Amniotic stem cell (primary cell): ENCODE measurements at places on chromosomes 7 and 10.
A peak's percentile ranks its signal among the peaks of the same experiment; 100 is the strongest.

- DNase-seq, result no peak
Observed at GRCh38 chr10:5600908-5601307, 65.5 kb downstream of the ASB13 start.

GRCh38 chr10:35399414-35400009 lies 63.2 kb downstream of the CCNY start:
- DNase-seq, result no peak

DNA sequence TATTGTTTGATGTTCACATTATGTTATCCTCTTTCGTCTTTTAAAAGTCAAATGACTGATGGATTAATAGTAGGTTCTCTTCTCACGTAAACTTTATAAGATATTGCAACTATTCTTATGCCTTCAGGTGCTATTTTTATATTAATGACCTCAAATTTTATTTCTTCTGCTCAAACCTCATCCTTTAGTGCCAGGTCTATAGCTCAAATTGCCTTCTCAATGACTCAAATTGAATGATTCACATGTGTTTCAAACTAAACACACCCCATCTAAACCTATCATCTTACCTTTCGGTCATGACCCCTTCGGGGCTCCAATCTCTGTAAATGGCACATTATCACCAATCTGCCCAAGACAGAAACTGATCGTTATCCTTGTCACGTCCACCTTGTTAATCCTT lies 22.0 kb upstream of the LIPF start:
- no peak for DNase-seq

- DNase-seq, result no peak
Observed at GRCh38 chr10:17758200-17758599, 6.2 kb downstream of the TMEM236 start.

- DNase-seq, result no peak
Observed at GRCh38 chr7:6637544-6638229, 569 bp downstream of the ZNF316 start.

- no peak for DNase-seq
Observed at GRCh38 chr10:132493246-132493755, 44.3 kb upstream of the INPP5A start.

GRCh38 chr7:37494926-37495325 lies 46.3 kb upstream of the ELMO1 start:
- no peak for DNase-seq

- no peak for DNase-seq
Observed at GRCh38 chr10:17668435-17669184, 24.7 kb downstream of the STAM start.

- no peak for DNase-seq
Observed at GRCh38 chr10:126111516-126111915, 215.2 kb downstream of the FANK1 start.

GRCh38 chr10:74932648-74933047 lies 106.2 kb downstream of the KAT6B start:
- DNase-seq, result no peak

DNA sequence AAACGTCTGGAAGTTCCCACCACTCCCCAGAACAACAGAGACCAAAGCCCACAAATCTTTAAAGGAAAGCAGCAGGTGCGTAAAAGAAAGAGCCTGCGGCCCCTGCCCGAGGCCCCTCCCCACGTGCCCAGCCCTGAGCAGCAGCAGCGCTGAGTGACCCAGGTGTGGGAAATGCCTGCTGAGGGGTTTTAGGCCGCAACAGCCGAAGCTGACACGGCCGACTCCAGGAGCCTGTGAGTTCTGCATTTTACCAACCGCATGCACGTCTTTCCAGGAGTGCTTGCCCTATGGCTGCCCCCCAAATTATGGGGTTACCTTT lies 1.6 kb upstream of the KNDC1 start:
- DNase-seq, result no peak

DNA sequence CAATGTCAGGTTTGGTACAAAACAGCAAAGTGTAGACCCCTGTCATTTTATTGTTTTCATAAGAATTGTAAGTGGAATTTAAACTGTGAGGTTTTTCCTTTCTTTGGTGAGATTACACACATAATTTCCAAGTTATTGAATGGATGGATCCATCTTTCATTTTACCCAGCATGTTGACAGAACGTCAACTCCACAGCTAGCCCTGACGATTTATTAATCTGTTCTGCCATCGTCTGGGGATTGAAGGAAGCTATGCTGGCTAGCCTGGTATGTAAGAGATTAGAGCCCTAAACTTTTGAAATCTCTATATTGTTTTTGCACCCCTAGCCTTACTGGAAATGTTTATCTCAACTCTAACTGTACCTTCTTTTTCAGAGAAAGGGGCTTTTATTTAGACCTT lies 8.6 kb downstream of the WNT16 start:
- no peak for DNase-seq

- DNase-seq, result no peak
Observed at GRCh38 chr10:35328404-35329037, 7.8 kb upstream of the CCNY start.

GRCh38 chr10:34584164-34584563 lies 230.9 kb downstream of the PARD3 start:
- peak; percentile 23 for DNase-seq

GRCh38 chr7:55348502-55348901 lies 16.6 kb upstream of the LANCL2 start:
- peak; percentile 12 for DNase-seq

- DNase-seq, result no peak
Observed at GRCh38 chr7:69814421-69814962, 216.2 kb downstream of the AUTS2 start.

DNA sequence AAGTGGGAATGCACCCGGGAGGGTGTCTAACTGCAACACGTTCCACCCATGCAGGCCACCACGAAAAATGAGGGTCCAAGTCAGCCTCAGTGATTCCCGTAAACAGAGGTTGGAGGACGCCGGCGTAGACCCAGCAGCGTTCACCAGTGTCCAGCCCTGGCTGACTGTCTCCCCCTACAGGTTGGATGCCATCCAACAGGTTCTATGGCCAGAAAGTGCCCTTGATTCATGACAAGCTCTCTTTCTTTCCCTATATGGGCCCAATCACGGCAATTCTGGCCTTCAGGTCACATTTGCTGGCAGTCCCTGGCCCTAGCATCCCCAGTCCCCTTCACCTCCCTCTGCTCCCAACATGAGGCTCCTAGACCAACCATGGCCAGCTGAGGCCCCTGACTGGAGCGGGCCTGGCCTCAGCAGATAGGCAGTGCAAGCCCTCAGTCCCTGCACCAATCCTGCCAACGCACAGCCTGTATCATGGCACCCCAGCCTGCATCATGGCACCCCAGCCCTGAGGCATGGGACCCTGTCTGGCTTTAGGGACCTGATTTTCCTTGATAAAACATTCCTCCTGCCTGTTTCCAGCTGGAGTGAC lies 227.4 kb downstream of the GRID1 start:
- no peak for DNase-seq

GRCh38 chr7:147670759-147671158 lies 919.8 kb upstream of the C7orf33 start:
- no peak for DNase-seq

GRCh38 chr7:157125376-157126223 lies 13.1 kb upstream of the UBE3C start:
- DNase-seq, result no peak

- no peak for DNase-seq
Observed at GRCh38 chr10:95496246-95496911, 64.8 kb downstream of the SORBS1 start.

GRCh38 chr10:60820093-60820754 lies 41.9 kb downstream of the CDK1 start:
- no peak for DNase-seq

DNA sequence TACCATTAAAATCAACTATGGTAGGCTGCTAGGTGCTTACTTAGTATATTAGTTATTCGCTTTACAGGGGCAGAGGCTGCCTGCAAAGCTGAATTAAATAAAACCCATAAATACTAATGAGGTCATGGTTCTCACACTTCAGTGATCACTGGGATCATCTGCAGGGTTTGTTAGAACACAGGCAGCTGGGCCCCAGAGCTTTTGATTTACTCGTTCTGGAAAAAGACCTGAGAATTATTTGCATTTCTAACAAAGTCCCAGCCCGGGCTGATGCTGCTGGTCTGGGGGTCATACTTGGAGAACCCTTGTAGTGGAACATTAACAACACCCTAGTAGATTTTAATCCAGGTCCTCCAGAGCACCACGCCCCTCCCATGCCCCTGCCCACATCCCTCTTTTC lies 8.5 kb downstream of the UCN3 start:
- no peak for DNase-seq

- no peak for DNase-seq
Observed at GRCh38 chr7:139931190-139931934, 102.3 kb downstream of the TBXAS1 start.

- peak; percentile 61 for DNase-seq
Observed at GRCh38 chr7:156764016-156764669, 123.6 kb downstream of the RNF32 start.

- no peak for DNase-seq
Observed at GRCh38 chr10:77202857-77203256, 434.8 kb downstream of the KCNMA1 start.

- no peak for DNase-seq
Observed at GRCh38 chr7:26950889-26951288, 86.5 kb upstream of the SKAP2 start.

GRCh38 chr10:131667561-131667960 lies 233.2 kb upstream of the PPP2R2D start:
- DNase-seq, result no peak

- no peak for DNase-seq
Observed at GRCh38 chr10:114380060-114380459, 24.2 kb downstream of the AFAP1L2 start.

DNA sequence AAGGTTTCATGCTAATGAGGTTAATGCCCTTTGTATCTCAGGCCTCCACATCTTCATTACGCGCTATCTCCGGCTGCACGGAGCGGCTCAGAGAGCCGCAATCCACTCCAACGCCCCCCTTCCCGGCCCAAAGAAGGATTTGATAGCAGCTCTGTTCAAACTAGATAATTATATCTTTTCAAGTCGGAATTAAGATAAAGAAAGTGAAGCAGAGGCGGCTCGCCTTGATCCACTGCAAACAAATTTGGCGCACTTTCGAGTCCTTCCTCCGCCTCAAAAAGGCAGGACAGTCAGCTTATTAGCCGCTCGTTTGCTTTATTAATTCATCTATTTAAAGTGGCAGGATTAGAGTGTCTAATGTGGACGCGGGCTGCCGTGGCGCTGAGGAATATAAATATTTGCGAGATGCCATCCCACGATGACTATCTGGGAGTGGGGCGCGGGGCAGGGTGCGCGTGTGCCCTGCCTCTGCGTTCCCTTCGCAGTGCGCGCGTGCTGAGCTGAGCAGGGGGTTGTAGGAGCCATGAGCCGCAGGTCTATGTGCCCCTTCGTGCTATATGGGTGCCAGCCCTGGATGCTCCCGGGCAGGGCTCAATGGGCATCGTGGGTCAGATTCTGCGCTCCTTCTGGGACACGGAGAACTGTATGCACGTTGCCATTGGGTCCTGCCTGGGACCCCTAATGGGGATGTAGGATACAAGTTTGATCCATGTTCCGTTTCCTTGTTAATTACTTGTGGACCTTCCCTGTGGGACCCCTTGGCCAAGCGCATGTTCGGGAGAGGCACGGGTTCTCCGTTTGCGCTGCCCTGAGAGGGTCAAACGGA lies 9.0 kb downstream of the EMX2 start:
- no peak for DNase-seq

- DNase-seq, result no peak
Observed at GRCh38 chr7:138868711-138869110, 70.7 kb upstream of the ATP6V0A4 start.

- DNase-seq, result no peak
Observed at GRCh38 chr7:30896036-30896435, 15.6 kb upstream of the AQP1 start.

GRCh38 chr7:129728875-129729467 lies 117.5 kb downstream of the NRF1 start:
- no peak for DNase-seq

DNA sequence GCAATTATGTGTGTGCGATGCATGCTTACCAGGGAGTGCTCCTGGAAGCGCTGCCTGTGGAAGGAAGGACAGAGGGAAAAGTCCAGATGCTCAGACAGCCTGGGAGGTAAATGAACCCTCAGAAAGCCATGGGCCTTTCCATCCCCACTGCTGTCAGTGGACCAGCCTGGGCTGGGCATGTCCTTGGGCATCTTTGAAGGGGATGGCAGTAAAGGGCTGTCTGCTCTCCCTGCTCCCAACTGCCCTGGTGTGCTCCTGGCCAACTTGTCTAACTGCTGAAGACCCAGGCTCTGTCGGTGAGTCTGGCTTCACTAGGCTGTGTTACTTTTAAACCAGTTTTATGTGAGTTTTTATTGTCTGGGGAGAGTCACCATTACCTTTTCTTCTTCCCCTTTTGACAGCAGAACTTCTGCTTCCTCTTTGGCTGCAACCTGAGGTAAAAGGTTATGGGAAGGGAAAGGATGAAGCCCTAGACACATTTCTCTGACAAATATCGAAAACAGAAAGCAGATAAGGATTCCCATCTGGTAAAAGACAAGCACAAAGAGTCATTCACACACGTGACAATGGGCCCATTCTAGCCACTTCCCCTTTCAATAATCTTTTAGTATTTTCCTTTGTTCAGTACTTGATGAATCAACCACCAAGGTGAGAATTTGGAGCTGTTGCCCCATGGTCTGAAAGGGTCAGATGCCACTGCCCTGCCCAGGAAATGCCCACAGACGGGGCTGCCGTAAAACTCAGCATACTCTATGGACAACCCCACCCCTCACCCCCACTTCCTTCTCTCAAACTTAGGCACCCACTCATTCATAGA lies 27.6 kb upstream of the PIK3AP1 start:
- DNase-seq, result no peak

DNA sequence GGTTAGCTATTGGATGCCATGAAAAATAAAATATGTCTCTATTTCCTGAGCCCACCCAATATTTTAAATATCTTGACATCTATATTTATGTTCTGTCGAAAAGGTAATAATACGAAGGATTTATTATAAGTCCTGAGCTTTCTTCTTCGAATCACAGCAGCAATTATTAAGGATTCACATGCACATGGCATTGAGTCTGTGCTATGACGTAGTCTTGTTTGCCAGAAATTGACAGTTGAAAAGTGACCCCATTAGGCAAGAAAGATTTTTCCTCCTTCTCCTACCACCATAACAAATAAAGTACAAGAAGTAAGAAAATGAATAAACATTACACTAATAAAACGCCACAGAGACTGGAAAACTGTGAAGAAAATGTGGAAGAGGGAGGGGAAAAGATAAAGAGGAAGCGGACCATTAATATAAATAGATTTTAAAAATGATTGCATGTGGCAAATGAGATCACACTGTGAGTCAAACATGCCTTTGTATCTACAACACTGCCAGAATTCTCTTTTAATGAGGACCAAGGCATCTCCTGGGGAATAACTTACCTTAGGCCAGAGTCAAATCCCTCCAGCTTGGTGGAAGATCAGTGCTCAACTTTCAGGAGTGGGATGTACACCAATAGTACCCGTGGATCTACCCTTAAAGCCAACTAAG lies 21.6 kb downstream of the FZD1 start:
- no peak for DNase-seq

DNA sequence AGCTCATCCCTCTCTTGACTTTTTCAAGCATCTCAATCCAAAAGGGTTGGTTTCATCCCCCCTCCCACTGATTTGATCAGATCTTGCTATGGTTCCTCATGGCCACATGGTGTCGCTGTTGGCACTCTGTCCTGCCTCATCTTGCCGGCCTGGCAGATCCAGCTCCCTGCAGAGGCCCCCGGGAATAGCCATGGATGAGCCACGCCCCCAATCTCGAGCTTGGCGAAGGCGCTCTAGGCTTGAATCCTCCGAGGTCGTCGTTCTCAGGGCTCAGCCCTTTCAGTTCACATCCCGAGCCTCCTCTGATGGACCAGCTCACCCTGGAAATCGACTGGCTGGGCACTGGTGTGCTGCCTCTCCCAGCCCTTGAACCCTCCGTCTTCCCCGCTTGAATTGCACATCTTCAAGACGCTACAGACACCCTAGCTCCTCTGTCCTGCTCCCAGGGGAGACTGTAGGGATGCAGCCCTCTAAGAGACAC lies 628.7 kb downstream of the TYW1 start:
- DNase-seq, result peak; percentile 40
